ENCODE measurements at places on chromosomes 7 and 10. TPM values are rescaled to one million over a fixed set of nuclear protein-coding genes. Genes with fewer than 3 reads are reported as not detected.
A peak's percentile ranks its signal among the peaks of the same experiment; 100 is the strongest.

GRCh38 chr10:36114141-36114540 is 472.0 kb upstream of the FZD8 start:
- DNase-seq = no peak

GRCh38 chr7:133036289-133036688 is 45.6 kb downstream of the CHCHD3 start:
- DNase-seq = no peak

- DNase-seq = no peak
Observed at GRCh38 chr7:87159538-87159937, 7.3 kb downstream of the DMTF1 start.

GRCh38 chr7:4788627-4789189 is 13.3 kb downstream of the AP5Z1 start:
- no peak for DNase-seq

DNA sequence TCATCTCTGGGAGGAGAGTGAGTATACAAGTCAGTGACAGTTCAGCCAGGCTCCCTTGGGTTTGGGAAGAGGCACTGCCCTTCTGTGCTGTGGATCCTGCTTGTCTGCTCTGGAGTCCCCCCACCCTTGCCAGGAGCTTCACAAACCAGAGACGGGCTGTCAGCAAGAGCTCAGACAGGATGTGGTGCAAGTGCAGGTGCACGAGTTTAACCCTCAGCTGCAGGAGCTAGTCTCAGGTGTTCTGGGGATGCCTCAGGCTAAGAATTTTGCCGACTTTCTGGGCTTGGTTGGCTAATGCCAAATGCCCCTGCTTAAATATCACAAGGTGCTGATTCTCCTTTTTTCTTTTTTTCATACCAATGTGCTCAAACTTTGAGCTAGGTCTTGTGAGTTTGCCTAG is 22.3 kb downstream of the ZNF783 start:
- no peak for DNase-seq

GRCh38 chr7:11327633-11328032 is 354.0 kb downstream of the PHF14 start:
- peak; percentile 13 for DNase-seq

DNA sequence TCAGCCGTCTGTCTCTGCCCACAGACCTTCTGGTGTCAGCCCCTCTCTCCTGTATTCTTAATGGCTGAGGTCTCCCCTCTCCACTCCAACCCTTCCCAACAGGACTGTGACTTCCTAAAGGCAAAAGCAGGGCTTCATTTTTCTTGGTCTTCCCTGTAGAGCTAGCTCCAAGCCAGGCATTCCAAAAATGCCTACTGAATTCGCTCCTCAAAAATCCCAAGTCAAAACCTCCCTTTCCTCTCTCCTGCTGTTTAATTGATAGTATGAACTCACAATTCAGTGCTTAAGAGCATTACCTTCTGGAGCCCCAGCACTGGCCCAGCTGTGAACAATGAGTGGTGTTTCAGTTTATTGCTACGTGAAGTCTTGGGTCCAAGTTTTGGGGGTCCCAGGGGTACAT is 628.4 kb downstream of the PARD3 start:
- DNase-seq = no peak

DNA sequence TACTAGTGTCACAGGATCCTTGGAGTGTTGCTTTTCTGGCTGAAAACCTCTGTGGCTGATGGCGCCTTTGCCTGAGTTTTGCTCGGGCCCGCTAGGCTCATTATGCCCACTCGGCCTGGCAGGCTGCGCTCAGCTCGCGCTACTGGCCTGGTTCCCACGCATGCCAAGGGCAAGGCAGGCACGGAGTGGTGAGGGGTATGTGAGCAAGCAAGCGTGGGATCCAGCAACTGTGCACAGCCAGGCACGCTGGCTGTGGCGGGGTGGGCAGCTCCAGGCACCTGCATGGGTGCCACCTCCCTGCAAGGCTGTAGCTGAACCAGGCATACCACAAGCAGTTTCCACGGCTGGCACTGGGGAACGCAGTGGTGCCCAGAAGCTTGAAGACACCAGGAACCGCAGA is 562.6 kb downstream of the GRM8 start:
- DNase-seq = no peak

DNA sequence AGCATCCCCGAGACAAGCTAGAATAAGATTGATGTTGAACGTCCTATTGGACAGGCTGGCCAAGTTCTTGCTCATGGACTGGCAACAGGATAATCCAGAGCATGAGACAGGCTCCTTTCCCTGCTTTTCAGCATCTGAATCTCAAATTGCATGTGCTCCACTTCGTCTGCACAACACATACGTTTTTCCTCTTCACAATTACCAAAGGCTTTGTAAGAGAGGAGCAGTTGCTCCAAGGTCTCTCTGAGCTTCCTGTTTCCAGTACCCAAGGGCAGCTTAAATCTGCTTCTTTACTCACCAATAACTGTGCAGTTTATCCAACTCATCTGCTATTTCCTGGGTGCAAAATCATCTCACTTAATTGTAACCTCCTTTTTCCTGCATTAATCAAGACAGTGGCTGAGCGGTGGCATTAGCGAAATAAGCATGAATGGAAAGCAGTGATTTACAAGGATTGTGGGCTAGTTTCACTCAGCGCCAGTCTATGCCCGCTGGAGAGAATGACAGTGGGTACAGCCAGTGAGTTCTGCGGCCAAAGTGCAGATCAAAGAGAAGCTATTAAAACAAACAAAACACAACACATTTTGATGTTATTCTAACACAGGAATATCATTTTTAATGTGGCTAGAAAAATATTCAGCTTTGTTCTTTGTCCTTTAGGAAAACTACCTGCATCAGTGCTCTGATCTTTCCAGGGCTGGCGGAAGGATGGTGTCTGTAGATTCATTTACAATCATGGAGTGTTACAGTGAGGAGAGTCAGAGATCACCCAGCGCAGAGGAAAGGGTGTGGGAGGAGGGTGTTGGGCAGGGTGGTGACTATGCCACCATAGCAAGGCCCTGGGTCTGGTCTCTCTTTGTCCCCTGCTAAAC is 79.8 kb downstream of the CHN2 start:
- peak; percentile 59 for DNase-seq

- DNase-seq = no peak
Observed at GRCh38 chr7:128421384-128421783, 11.6 kb upstream of the IMPDH1 start.

DNA sequence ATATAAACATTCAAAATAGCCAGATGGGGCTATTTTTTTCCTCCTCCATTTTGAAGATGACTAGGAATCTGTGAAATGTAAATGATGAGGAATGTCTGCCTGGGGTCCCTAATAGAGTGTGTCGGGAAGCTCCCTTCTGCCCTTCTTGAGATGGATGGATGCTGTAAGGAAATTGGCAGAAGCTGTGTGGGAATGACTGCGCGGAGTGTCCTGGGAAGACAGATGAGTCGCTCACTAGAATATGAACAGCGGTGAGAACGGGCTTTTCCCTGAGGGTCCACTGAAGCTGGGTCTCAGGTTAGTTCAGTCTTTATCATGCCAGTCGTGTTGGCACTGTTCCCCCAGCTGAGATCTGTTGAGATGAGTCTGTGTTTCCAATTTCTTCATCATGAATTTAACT is 75.1 kb upstream of the PLPP4 start:
- peak; percentile 64 for DNase-seq

- DNase-seq = peak; percentile 80
Observed at GRCh38 chr10:100997360-100998182, 2.0 kb upstream of the LZTS2 start.

DNA sequence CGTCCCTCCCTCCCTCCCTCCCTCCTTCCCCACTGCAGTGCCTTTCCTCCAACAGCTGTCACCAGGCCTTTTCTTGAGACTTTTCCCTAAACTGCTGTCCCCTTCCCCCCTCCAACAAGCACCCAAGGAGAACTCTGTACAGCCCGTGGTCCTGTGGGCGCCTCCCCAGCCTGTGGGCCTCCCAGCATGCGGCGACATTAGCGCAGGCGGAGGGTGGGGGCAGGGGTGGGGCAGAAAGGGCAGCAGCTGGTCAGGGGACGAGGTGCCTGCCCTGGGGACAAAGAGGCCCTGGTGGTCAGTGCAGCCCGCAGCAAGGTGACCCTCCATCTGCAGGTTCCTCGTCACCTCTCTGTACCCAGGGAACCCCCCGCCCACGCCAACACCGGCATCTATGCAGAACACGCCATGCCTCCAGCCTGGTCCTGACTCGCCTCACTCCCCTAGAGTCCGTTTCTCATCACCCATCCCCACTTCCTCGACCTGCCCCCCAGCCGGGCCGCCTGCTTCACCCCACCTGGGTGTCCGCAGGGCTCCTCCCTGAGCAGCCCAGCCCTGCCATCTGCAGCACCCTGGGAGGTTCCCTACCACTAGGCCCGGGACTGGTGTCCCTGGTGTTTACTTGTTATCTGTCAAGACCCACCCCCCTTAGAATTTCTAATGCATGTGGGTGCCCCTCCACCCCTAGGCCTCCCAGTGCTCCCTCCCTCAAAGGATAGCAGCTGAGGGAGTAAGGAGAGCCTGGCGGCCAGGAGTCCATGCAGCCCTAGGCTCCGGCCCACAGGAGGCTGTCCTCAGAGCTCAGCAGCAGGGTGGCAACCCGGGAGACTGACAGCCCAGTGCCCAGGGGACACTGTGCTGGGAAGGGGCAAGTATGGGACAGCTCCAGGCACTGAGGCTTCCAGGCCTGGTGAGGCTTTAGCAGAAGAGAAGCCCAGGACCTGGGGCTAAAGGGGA is 147.8 kb downstream of the ARHGAP22 start:
- no peak for DNase-seq

GRCh38 chr10:84352251-84352842 is 24.0 kb downstream of the CCSER2 start:
- DNase-seq = peak; percentile 61

- no peak for DNase-seq
Observed at GRCh38 chr10:131573707-131574106, 262.2 kb upstream of the TCERG1L start.

GRCh38 chr10:59885430-59886134 is 20.8 kb downstream of the CCDC6 start:
- DNase-seq = no peak

DNA sequence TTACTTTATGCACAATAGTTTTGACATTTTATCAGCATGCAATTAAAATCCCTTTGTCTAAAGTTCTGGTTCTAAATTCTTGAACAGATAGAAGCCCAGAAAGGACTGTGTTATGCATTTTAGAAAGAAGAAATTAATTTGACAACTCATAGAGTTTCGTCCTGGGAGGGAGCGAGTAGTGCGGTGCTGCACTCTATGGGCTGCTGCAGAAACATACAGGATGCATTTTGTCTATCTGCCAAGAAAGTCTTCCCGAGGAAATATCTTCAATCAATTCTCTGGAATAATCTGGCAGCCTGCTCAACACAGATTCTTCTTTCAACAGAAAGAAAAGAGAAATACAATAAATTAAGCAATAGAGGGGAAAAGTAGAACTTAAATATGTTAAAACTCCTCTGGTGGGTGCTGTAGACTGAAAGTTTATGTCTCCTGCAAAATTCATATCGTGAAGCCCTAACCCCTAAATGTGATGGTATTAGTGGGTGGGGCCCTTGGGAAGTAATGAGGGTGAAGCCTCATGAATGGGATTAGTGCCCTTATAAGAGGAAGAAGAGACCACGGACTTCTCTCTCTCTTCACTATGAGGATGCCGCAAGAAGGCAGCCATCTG is 39.0 kb upstream of the IFRD1 start:
- peak; percentile 31 for DNase-seq

GRCh38 chr7:74655324-74655723 is 2.2 kb upstream of the GTF2I start:
- DNase-seq = no peak

DNA sequence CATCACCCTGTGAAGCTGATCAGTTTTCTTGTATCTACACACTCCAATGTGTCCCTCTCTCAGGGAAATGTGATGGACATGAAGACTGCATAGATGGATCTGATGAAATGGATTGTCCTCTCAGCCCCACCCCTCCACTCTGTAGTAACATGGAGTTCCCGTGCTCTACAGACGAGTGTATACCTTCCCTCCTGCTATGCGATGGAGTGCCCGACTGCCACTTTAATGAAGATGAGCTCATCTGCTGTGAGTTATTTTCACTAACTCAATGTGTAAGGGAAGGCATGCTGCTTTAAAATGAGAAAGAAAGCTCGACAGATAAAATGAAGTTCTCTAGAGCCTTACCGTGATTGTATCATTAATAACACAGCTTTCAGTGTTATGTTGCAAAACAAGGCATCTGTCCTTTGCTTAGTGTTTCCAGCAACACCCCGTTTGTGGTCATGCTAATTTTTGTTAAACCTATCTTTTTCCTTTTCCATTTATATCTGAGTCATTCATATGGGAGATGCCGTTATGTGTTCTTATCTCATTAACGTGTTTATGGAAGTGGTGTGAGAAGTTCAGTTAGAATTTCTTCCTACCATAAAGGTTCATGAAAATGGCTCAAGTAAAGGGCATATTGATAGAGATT is 220.9 kb upstream of the PLXDC2 start:
- DNase-seq = no peak

DNA sequence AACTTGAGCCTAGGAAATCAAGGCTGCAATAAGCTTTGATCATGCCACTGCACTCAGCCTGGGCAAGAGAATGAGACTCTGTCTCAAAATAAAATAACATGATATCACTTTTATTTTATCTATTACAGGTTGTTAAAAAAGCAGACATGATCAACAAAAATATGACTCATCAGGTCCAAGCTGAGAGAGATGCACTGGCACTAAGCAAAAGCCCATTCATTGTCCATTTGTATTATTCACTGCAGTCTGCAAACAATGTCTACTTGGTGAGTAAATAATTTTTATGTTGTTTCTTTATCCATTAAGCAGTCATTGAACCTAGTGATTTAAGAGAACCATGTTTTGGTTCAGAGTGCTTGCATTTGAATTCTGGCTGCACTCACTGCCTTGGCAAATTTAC is 3.3 kb downstream of the MASTL start:
- DNase-seq = no peak

- no peak for DNase-seq
Observed at GRCh38 chr10:55966101-55966500, 395.0 kb downstream of the ZWINT start.

- DNase-seq = no peak
Observed at GRCh38 chr7:25624833-25625232, 396.5 kb upstream of the NPVF start.

NKX2-3 gene
- not detected for total RNA-seq

HTRA1 gene
- total RNA-seq = 109 TPM

CFTR gene
- under 0.01 TPM for total RNA-seq

EPO gene
- total RNA-seq = not detected

UCN3 gene
- not detected for total RNA-seq

PTN gene
- 13.9 TPM for total RNA-seq

MBLAC1 gene
- total RNA-seq = 2.5 TPM

PIK3AP1 gene
- 0.17 TPM for total RNA-seq

LRRC18 gene
- total RNA-seq = 0.66 TPM

HHEX gene
- 3.5 TPM for total RNA-seq

TUBAL3 gene
- total RNA-seq = not detected

Measured in fibroblast of lung (primary cell).